NCI-H526 treated with DMSO at 0.1 percent for 48 hours (cell line): ENCODE measurements at places on chromosomes 5 and 9.

DNA sequence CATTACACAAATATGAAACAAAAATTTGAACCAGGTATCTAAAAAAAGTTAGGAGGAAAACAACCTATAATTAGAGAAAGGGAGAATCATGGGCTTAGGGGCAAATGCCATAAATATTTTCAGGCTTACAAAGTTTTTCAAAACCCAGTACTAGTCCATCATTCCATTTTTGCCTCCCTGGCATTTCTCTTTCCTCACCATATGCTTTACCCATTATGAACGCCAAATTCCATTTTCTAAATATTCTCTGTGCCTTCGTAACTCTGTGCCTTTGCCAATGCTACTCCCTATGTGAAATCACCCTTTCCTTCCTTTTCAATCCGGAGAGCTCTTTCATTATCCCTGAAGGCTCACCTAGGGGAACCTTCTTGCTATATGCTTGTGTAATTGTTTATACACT, 434.1 kb downstream of the ZSWIM6 start:
- no peak for DNase-seq

DNA sequence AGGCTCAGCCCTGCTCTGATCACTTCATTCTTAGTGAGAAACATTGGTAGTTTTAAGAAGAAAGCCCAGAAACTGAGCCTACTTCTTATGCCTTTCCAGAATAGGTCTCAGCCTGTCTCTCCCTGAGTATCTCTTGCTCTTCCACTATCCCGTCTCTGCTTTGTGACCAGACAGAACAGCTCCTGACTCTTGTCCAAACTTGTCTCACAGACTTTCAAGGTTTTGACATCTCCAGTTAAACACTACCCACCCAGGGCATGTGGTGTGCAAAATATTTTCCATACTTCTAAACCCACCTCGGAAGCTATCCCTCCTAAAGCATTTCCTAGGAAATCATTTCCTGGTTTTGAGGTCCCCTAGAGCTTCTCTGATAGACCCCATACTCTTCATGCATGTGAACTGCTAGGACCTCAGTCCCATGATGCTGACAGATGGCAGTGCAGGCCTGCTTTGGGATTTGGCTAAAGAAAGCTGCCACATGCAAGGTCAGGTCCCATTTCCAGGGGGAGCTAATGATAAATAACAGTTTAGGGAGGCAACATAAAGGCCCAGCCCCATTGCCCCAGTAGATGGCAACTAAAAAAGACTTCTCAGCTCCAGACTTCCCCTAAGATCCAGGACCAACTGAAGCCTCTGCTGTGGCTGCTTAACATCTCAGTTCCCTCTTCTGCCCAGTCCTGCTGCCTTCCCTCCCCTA, 211.5 kb downstream of the MED10 start:
- no peak for DNase-seq

DNA sequence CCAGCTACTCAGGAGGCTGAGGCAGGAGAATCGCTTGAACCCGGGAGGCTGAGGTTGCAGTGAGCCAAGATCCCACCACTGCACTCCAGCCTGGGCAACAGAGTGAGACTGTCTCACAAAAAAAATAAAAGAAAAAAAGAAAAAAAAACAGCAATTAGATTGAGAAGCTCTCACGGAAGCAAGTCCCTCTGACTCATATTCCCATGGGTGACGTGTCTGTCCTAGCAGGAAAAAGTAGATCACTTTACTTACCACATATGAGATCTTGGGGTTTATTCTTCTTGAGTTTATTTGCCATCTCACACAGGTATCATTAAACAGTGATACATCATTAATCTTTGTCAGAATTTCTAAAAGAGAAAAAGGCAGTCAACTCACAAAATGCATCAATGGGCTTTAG, 62.6 kb downstream of the SUSD1 start:
- DNase-seq, result no peak

DNA sequence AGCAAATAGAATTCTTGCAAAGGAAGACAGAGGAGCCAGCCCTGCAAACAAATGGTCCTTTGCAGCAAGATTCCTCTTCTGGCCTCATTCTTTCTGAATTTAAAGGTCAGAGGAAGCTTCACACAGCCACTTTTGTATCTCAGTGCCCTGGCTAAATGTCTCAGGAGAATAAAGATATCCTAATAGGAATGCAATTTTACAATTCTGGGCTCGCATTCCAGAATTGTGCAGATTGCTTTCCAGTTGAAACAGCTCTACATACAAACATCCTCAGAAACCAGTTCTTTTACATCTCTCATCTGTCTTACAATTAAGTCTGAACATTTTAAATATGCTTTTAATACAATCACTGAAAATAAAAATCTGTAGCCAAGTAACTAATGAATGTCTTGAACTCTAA, 14.6 kb upstream of the ACOT12 start:
- DNase-seq, result no peak

- no peak for DNase-seq
Measured at GRCh38 chr5:4005335-4005734, 409.7 kb downstream of the IRX1 start.

DNA sequence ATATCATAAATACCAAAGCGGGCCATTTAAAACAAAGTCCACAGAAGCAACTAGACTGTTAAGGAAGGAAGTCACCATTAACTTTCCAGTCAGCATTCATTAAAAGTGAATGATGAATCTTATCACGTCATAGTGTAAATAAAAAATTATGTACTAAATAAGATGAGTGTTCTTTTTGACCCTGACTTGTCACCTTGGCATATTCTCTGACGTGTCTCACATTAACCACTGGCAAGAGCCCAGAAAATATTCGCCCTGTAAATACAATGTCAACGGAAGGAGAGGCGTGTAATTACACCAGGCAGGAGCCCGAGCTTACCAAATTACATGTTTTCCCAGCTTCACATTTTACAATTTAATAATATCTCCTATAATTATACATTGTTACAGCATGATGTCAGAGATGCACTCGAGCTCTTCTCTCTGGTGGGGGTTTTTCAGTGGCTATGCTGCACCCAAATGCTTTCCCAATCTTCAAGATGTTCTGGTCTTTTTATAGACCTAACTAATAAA, 29.3 kb upstream of the UBE2QL1 start:
- DNase-seq, result no peak

GRCh38 chr5:171984748-171985419, 21.6 kb downstream of the FBXW11 start:
- no peak for DNase-seq

- DNase-seq, result no peak
Measured at GRCh38 chr9:546235-546634, 295.3 kb upstream of the DMRT1 start.

DNA sequence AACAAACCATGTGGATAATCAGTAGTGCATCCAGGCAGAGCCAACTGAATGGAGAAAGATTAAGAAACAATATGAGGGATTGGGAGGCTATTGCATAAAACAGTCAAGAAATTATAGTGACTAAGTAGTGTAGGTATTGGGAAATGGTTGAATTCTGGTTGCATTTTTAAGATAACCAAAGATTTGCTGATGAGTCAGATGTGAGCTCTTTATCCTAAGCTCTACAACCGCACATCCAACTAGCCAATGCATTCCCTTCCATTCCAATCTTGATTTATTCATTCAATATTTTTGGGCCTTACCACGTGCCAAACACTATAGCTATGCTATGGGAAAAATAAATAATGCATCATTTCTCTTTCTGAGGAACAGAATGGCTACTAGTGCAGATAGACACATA, 524.5 kb upstream of the RGMB start:
- DNase-seq, result no peak

GRCh38 chr5:142385194-142385593, 60.4 kb upstream of the SPRY4 start:
- no peak for DNase-seq

- no peak for DNase-seq
Measured at GRCh38 chr5:51383131-51384121, at the start of gene ISL1. Gene ISL1, plus strand, starts transcription at chr5:51383448. Its CDS starts 224 bp downstream, at chr5:51383672.

GRCh38 chr9:84062538-84062937, 81.9 kb downstream of the RMI1 start:
- DNase-seq, result no peak

DNA sequence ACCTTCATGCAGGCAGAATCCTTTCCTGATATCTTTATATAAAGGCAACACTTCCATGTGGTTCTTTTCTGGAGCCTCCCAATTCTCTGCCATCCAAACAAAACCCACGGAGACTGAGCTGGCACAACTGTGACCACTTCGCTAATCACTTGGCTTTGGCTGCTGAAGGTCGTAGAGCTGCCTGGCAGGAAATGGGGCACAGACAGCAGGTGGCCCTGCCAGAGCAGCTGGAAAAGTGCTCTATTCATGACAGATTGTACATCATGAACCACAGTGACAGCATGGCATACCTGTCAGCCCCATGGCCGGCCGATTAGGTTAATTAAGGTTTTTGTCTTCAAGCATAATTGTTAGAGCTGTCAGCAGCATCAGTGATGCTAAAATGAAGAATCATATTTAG, 141.9 kb upstream of the ANKRD55 start:
- DNase-seq, result no peak

- DNase-seq, result no peak
Measured at GRCh38 chr9:6522263-6522662, 109.3 kb downstream of the UHRF2 start.

GRCh38 chr9:109799792-109800191, 19.8 kb downstream of the PALM2AKAP2 start:
- no peak for DNase-seq

GRCh38 chr9:128020692-128021091, 39.9 kb upstream of the EEIG1 start:
- DNase-seq, result no peak

DNA sequence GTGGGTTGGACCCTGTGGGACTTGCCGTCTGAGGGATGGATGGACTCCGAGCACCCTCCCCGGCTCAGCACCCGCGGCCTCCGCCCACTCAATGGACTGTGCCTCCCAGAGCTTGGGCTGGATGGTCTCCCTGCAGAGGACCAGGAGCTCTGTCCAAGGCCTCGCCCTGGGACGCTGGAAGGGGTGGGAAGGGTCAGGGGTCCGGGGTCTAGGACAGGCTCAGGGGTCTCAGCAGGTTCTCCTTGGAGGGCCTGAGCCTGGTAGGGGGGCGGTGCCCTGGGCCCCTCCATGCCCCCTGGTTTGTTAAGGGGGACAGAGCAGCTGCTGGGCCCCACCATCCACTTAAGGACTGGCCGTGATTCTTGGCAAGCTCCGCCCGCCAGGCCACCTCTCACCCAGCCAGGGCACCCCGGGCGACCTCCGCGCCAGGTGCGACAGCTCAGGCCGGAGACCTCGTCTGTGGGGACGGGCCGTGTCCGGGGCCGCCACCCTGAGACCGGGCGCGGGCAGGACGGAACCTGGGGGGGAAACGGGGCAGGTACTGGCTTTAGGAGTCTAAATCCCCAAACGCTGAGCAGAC, 29.2 kb downstream of the EXOC3 start:
- DNase-seq, result no peak

DNA sequence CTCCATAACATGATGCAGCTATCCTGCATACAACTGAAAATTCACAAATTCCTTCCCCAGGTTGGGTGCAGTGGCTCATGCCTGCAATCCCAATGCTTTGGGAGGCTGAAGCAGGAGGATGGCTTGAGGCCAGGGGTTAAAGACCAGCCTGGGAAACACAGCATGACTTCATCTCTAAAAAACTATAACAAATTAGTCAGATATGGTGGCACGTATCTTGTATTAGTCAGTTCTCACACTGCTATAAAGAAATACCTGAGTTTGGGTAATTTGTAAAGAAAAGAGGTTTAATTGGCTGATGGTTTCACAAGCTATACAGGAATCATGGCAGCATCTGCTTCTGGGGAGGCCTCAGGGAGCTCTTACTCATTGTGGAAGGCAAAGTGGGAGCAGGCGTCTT, 56.4 kb upstream of the DAPK1 start:
- no peak for DNase-seq

- DNase-seq, result no peak
Measured at GRCh38 chr5:98463222-98463621, 310.2 kb upstream of the RGMB start.

DNA sequence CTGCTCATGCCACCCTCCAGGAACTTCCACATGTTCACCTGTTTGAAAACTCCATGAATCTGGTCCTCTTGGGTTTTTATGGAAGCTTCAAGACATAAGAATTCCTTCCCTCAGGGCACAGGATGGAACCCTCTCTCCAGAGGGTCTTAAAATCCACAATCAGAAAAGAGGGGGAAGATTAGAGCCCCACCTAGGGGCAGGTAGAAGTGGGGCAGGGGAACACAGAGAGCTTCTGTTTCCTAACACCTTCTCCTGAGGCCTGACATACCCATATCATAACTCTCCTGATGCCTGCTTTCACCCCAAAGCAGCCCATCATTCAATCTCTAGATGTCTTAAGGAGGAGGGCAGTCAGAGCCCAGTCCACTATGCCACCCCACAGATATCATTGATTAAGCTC, 1087.7 kb upstream of the ARRDC3 start:
- no peak for DNase-seq
